ENCODE measurements at places on chromosomes 16 and 17.

- no peak for DNase-seq
Measured at GRCh38 chr16:86019446-86020047, 120.6 kb downstream of the IRF8 start.

DNA sequence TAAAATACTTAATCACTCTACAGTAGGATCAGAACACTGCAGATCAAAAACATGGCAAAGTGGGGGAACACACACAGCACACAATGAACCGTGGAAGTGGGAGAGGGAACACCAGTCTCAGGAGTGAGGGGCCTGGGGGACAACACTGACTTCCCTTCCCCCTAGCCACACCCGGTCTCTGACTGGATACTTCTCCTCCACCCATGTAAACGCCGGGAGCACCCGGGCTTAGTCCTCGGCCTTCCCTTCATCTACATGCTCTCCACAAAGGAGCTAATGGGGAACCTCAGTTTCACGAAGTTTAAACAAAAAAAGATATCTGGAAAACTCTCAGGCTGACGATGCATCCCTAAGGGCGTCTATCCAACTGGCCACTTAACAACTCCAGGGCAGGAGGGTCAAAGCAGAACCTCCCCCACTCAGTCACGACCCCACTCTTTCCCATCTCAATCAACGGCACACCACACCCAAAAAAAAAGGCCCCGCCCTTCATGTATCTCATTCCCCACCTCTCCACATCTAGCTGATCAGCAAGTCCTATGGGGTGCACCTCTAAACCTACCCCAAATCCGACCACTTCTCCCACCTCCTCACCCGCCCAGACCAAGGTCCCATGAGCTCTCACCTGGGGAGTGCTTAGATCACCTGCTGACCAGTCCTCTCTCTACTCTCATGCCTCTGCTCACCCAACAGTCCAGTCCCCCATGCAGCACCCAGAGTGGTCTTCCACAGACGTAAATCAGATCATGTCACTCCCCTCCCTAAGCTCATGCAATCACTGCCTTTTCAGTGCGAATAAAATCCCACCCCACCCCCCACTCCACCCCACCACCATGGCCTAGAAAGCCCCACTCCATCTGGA is 7.4 kb downstream of the ZDHHC7 start:
- DNase-seq = no peak

DNA sequence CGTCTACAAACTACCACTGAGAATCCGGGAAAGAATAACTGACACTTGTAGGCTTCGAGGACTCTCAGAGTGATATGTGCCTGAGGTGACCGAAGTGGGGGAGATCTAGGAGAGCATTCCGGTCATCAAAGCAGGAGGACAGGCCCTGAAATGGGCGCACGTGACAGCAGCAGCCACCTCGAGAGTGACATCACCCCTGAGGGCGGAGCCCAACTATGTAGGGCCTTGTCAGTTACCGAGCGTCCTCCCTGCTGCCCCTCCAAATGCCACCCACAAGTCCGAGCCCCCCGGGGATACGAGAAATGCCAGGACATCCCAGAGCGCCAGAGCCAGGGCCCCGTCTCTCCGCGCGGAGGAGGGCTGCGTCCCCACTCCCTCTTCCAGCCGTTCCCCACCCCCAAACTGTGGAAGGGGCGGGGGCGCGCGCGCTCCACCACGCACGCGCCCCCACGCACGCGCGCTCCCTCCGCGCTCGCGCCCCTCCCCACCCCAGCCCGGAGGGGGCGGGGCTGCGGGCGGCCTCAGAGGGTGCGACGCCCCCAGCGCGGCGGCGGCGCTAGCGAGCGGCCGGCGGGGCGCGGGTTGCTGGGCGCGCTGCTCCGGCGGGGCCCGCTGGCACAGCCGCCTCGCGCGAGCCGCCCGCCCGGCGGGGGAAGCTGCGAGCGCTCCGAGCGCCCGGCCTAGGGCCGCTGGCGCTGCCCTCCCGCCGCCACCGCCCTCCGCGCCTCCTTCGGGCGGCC is at the start of gene TANC2:
TANC2 (plus strand) TSS at position 550 of the 740 bp plus-strand sequence. CDS start 43,325 bp downstream, outside the sequence.
- DNase-seq = peak; percentile 87

- no peak for DNase-seq
Measured at GRCh38 chr17:61908292-61909037, 19.3 kb downstream of the INTS2 start.

DNA sequence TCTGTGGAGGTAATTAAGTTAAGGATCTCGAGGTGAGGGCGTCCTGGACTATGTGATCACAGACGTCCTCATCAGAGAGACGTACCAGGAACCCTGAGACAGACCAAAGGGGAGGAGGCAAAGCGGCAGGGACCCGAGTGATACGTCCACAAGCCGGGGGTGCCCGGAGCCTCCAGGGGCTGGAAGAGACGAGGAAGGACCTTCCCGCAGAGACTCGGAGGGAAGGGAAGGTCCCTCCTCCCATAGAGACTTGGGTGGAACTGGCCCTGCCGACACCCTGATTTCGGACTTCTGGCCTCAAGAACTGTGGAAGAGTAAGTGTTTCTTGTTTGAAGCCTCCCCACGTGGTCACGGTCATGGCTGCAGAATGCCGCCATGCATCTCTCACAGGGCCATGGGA is 30.8 kb downstream of the LMF1 start:
- no peak for DNase-seq

DNA sequence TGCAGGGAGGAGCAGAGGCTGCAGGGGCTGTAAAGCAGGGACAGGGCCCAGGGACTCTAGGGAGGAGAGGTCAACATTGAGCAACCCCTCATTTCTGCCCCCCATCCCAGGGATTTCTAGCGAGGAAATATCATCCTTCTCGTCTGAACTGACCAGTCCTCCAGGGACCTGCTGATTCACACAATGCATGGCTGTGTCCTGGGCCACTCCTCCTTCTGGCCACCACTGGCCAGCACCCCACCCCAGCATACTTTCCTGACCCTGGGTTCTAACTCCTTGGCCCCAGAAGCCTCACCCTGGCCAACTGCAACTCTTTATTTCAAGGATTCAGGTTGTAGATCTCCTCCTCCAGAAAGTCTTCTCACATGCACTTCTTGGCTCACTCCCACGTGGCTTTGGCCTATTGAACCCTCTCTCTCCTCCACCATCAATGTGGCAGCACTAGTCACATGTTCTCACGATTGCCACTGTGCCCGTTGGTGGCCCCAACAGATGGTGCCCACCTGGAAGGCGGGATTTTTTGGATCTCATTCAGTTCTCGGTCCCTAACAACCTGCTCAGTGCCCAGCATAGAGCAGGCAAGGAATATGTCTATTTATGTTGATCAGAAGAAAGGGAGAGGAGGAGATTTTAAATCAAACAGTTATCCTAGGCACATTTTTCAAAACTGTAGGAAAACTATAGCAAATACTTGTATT is 41.5 kb downstream of the CUEDC1 start:
- DNase-seq = no peak

- no peak for DNase-seq
Measured at GRCh38 chr17:32746698-32747097, 130.2 kb downstream of the MYO1D start.

- DNase-seq = no peak
Measured at GRCh38 chr17:80701730-80702129, 157.1 kb downstream of the RPTOR start.

DNA sequence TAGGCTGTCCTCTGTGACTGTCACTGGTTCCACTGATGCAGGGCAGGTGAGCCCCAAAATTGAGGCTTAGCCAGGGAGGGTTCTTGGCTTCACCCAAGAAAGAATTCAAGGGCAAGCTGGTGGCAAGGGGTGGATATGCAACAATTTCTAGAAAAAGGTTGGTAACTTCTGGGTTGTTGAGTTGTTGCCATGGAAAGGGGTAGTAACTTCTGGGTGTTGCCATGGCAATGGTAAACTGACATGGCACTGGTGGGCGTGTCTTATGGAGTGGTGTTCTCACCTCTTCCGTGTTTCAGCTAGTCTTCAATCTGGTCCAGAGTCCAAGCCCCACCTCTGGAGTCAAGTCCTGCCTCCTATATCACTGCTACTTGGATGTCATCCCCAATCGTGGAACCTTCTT is 9.5 kb upstream of the GUCY2D start:
- no peak for DNase-seq

- no peak for DNase-seq
Measured at GRCh38 chr16:57039148-57039812, 49.9 kb downstream of the NLRC5 start.

- DNase-seq = no peak
Measured at GRCh38 chr17:55521186-55521585, 9.9 kb upstream of the SMIM36 start.
